ENCODE measurements at places on chromosomes 1 and 21. TPM values are rescaled to one million over a fixed set of nuclear protein-coding genes. Genes with fewer than 3 reads are reported as not detected.

Gene FMO3
- total RNA-seq: 0.49 TPM

Gene PGLYRP4
- not detected for total RNA-seq

Gene SPTA1
- 1.2 TPM for total RNA-seq

Gene LAMB3
- total RNA-seq: 0.74 TPM

Gene THEM5
- not detected for total RNA-seq

Gene RNASEL
- 0.98 TPM for total RNA-seq

Gene HNRNPCL4
- not detected for total RNA-seq

Gene LCE1A
- not detected for total RNA-seq

Gene TRABD2B
- total RNA-seq: under 0.01 TPM
